Right ventricle myocardium inferior (tissue), 1 donor: ENCODE measurements at places on chromosomes 11 and 22. TPM values are rescaled to one million over a fixed set of nuclear protein-coding genes. Genes with fewer than 3 reads are reported as not detected.

CCDC87 gene
- total RNA-seq: 0.27 TPM

LTBP3 gene
- 72.3 TPM for total RNA-seq

DNA sequence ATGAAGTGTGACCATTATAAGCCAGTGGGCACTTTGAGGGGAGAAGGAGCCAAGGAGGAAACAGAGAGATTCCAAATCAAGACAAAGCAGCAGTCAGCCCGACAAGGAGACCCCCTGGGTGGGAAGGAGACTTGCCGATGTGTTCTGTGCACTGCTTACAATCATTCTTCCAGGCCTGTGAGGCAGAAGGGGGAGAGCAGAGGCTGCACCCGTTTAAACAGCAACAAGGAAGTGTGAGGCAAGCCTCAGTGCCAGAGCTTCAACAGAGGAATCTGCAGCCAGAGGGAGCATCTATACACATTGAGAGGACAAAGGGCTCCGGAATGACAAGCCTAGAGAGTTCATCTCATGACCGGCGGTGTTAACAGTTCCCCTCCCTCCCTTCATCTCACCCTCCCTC, 121.1 kb downstream of the NXPE2 start:
- no peak for DNase-seq

- DNase-seq: no peak
Observed at GRCh38 chr22:27422442-27422841, 379.1 kb downstream of the MN1 start.

GRCh38 chr11:131423688-131424087, 53.3 kb downstream of the NTM start:
- DNase-seq: no peak

GRCh38 chr11:133243832-133244231, 288.5 kb downstream of the OPCML start:
- no peak for DNase-seq

GRCh38 chr11:113538451-113539412, 63.5 kb upstream of the DRD2 start:
- DNase-seq: no peak

- DNase-seq: no peak
Observed at GRCh38 chr11:5297721-5298323, 3.9 kb downstream of the OR51B4 start.

GRCh38 chr11:124174001-124174583, 9.1 kb upstream of the OR10D3 start:
- DNase-seq: no peak

DNA sequence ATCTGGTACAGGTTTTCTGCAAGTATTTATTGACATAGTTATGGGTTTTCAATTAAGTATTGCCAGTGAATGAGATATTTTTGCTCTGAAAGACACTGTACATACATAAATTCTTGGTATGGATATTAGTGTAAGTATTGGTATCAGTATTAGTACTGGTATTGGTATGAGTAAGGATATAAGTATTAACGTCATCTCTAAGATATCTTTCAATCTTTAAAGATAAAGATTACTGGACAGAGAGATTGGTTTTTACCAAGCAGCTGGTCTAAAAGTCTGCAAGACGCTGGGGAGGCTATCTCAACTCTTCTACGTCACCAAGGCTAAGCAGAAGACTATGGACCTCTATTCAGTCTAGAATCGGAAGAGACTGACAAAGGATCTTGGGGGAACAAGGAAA, 234.5 kb downstream of the NXPE2 start:
- DNase-seq: no peak

- no peak for DNase-seq
Observed at GRCh38 chr22:32106930-32107329, 52.2 kb downstream of the C22orf42 start.

GRCh38 chr11:85947431-85948272, 92.5 kb downstream of the CCDC83 start:
- DNase-seq: no peak
